ENCODE measurements at places on chromosomes 16 and 17. TPM values are rescaled to one million over a fixed set of nuclear protein-coding genes. Genes with fewer than 3 reads are reported as not detected.

DERL2 gene
- 78.0 TPM for total RNA-seq

TBC1D3K gene
- not detected for total RNA-seq

FUS gene
- 947 TPM for total RNA-seq

SDR42E2 gene
- 2.3 TPM for total RNA-seq

SOX9 gene
- not detected for total RNA-seq

PDE6G gene
- total RNA-seq = 2.2 TPM

EFNB3 gene
- not detected for total RNA-seq

AATK gene
- 1.9 TPM for total RNA-seq

STAT3 gene
- total RNA-seq = 221 TPM

ODAD4 gene
- total RNA-seq = 3.7 TPM

KRT15 gene
- total RNA-seq = not detected

CASKIN2 gene
- 0.08 TPM for total RNA-seq

HOXB5 gene
- total RNA-seq = not detected

IL21R gene
- total RNA-seq = 17.6 TPM

CIBAR2 gene
- not detected for total RNA-seq

SPN gene
- 122 TPM for total RNA-seq

CPNE2 gene
- total RNA-seq = 4.4 TPM

KRTAP2-1 gene
- not detected for total RNA-seq

TEKT1 gene
- 0.37 TPM for total RNA-seq

INPP5K gene
- total RNA-seq = 189 TPM

ABCC11 gene
- not detected for total RNA-seq

QPRT gene
- 0.96 TPM for total RNA-seq

TP53 gene
- total RNA-seq = 66.2 TPM

PARD6A gene
- total RNA-seq = 6.3 TPM

ABCC12 gene
- not detected for total RNA-seq

POLG2 gene
- 39.0 TPM for total RNA-seq

ALDH3A1 gene
- not detected for total RNA-seq

FOXN1 gene
- not detected for total RNA-seq

SEPHS2 gene
- 21.4 TPM for total RNA-seq

DHODH gene
- total RNA-seq = 5.9 TPM

DDX52 gene
- total RNA-seq = 31.7 TPM

LPO gene
- total RNA-seq = not detected

ADAD2 gene
- not detected for total RNA-seq

KRTAP9-4 gene
- total RNA-seq = not detected

TSEN54 gene
- total RNA-seq = 49.7 TPM

ACSF3 gene
- total RNA-seq = 48.0 TPM

KRTAP4-6 gene
- total RNA-seq = not detected

ABCA10 gene
- 2.6 TPM for total RNA-seq

KRTAP2-3 gene
- not detected for total RNA-seq

TMEM88 gene
- 31.0 TPM for total RNA-seq

KIF2B gene
- not detected for total RNA-seq

VAT1L gene
- total RNA-seq = not detected

SLC6A2 gene
- total RNA-seq = not detected
